GOT3 (cell line): ENCODE measurements at places on chromosomes 3 and 15.

DNA sequence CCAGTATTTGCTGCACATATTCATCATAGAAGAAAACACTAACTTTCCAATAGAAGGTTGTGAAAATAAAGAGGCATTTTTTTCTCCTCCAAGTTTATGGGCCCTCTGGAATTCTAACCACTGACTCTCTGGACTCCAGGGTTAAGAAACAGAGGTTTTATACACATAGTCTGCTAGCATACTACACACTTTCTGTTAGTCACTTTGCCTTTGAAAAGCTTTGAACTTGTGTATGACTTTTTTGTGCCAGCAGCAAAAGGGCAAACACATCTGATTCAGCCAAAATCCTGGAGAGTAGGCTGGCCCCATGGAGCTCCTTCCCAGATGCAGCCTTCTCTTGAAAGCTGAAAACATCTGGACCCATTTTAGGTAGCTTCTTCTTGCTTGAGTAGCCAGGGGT, 6.2 kb downstream of the ZIC4 start:
- no peak for DNase-seq

GRCh38 chr15:96150254-96150653, 180.2 kb upstream of the NR2F2 start:
- no peak for DNase-seq

DNA sequence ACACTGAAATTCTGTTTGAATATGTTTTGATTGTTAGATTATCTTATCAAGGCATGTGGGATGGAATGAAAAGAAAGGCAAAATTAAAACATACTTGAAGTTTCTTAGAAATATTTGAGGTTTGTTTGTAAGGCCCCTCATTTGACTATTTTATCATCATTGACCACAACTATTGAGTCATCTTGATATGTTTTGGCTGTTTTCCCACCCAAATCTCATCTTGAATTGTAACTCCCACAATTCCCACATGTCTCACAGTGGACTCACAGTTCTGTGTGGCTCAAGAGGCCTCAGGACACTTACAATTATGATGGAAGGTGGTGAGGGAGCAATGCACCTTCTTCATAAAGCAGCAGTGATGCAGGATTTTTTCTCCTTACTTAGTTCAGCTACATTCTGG, 917.1 kb downstream of the PLOD2 start:
- no peak for DNase-seq

GRCh38 chr3:10074666-10075065, 33.4 kb downstream of the FANCD2OS start:
- DNase-seq, result no peak

DNA sequence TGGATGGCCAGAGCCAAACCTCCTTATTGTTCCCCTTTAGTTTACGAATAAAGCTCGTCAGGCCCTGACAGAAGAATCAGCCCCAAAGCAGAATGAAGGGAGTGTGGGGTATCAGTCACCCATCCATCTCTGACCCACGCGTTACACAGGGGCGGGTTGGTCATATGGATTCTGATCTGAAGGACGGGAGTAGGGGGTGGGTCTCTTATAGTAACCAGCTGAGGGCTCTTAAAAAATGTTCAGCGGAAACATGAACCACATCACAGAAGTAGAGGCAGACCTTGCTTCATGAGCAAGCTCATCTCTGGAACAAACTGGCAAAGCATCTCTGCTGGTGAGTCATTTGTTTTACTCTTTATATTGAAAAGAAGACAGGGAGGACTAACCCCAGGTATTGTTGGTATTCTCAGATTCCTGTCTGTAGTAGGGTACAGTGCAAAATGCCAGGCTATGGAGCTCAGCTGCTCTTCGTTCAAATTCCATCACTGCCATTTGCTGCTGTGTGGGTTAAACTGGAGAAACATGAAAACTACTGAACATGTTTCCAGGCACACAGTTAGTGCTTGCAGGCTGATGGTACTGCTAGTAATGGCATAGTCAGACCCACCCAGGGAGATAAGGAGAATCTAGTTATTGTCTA, at the start of gene CXCR6:
TSS of gene CXCR6 (plus strand) at position 258 of the 640 bp plus-strand sequence. CDS start 3,018 bp downstream, outside the sequence.
- no peak for DNase-seq

GRCh38 chr15:64548235-64548634, 87.9 kb downstream of the ZNF609 start:
- no peak for DNase-seq

DNA sequence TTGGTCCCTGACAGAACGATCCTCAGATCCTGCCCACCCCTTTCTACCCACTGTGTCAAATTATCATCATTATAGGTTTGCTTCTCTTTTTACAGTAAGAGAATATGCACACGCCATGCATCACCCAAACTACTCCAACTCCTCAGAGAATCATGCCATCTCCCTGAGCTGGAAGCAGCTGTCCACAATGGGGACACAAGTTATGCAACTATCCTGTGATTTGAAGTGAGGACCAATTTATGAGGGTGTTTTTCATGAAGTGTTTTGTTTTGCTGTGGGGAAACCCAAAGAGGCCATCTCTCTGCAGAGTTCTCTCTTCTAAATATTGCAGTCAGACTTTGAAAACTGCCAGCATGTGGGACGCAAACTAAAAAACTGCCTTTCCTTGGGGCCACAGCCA, 35.8 kb upstream of the TNFSF10 start:
- DNase-seq, result no peak

- no peak for DNase-seq
Measured at GRCh38 chr15:96540283-96540682, 209.8 kb downstream of the NR2F2 start.

DNA sequence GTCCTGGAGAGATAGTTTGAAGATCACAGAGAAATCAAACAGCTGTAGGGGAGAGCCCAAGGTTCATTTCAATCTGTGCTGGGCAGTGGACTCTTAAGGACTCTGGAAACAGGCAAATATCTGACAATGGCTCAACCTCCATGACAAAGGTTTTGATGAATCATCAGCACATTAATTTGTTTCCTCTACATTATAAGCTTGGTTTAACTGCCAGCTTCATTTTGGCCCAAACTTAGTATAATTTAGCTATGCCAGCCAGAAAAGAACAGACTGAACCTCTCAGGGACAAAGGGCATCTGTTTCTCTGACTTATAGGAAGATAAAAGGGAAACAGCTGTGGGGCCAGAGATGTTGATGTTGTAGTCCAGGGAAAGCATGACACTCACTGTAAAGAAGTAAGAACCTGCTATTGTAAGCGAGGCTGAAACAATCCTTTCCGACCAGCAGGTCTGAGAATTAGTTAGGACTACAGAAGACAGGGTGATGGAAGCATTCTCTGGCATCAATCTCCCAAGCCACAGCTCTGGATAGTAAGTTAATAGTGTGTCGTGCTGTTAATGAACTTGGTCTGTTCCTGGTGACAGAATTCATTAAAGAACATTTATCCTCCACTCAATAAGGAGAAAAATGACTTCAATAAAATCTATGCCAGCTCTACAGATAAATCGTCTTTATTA, 110.1 kb downstream of the KCNMB2 start:
- DNase-seq, result no peak

DNA sequence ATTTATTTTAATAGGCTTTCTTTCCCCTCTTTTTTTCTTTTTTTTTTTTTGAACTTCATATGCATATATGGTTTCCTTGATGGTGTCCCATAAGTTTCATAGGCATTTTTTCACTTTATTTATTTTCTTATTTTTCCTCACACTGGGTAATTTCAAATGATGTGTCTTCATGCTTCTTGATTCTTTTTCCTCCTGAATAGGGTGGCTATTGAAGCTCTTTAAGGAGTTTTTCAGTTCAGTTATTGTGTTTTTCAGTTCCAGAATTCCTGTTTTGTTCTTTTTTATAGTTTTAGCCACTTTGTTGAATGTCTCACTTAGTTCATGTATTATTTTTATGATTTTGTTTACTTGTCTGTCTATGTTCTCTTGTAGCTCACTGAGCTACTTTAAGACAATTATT, 273.2 kb downstream of the NFKBIZ start:
- no peak for DNase-seq

DNA sequence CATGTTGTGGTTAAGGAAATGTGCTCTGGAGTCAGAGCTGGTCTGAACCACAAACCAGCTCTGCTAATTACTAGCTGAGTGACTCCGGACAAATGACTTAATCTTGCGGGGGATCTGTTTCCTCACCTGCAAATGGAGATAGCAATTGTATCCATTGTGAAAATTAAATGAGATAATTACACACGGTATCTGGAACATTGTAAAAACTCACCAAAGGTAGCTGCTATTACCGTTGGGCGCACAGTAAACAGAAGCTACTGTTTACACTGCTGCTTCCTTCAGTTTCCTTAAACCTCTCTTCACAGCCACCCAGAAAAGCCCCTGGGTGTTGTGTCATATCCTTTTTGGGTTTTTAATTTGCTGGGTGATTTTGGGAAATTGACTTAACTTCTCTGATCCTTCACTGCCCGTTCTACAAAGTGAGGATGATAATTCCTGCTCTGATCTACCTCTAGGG, 107.8 kb downstream of the MEGF11 start:
- DNase-seq, result no peak

- no peak for DNase-seq
Measured at GRCh38 chr15:75063889-75064288, 40.5 kb downstream of the PPCDC start.

GRCh38 chr3:53711387-53711786, 134.8 kb downstream of the CHDH start:
- DNase-seq, result no peak

GRCh38 chr15:63015618-63016017, 26.9 kb upstream of the TPM1 start:
- DNase-seq, result no peak

DNA sequence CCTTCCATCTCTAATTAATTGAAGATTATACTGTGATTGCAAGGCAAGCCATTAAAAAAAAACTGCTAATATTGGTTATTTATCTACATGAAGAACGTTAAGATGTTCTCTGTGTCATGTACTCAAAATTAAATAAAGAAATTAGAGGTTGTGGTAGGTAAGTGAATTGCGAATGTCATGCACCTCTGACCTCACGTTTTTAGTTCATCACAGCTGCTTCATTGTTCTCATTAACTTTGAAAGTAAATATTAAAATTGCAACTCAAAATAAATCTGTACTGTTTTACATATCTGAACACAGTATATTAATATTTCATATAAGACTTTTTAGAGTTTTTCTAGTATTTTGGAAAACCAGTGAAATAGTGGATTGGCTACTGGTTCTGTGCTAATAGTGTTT, 94.0 kb downstream of the KLHL25 start:
- DNase-seq, result no peak

- no peak for DNase-seq
Measured at GRCh38 chr3:179902061-179902460, 134.7 kb downstream of the PEX5L start.

DNA sequence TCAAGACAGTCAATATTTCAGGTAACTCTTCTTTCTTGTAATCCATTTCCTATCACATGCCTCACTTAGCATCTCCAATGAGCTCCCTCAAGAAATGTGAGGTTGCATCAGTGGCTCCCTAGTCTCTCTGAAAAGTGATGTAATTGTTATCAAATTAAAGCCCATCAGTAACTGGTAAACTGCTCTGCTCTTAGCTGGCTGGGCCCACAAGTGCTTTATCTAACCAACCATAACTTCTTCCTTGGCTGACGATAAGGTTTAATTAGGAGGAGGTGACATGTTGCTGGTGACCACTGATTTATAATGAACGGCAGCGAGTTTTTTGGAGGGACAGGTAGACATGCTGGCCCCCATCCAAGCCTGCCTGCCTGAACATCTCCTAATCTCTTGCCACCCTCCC, 79.6 kb downstream of the RTP4 start:
- no peak for DNase-seq
